T-helper 2 cell treated with Interferon-gamma antibody and Interleukin-4, amounts not matched to agents 5 μg/mL and 100 μg/mL, for 36 hours (primary cell): ENCODE measurements at places on chromosomes 7 and 10.

DNA sequence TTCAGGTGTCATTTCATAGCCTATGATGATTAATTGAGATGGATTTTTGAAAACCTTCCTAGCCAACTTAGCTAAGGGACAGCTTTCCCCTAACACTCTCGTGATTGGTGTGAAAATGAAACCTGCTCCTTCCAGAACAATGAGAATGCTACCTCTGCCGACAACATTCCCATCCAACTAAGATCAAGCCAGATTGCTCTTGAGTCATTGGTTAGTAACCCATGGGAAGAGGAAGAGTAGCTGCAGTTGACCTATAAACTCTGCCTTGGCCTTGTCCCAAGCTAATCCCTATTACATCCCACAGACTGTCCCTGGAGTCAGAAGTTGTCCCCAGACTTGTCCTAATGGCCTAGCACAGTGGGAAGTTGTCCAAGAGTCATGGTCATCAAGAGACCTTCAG is 80.5 kb upstream of the SVIL start:
- no peak for DNase-seq

- no peak for DNase-seq
Measured at GRCh38 chr7:158362001-158362400, 225.6 kb downstream of the PTPRN2 start.

DNA sequence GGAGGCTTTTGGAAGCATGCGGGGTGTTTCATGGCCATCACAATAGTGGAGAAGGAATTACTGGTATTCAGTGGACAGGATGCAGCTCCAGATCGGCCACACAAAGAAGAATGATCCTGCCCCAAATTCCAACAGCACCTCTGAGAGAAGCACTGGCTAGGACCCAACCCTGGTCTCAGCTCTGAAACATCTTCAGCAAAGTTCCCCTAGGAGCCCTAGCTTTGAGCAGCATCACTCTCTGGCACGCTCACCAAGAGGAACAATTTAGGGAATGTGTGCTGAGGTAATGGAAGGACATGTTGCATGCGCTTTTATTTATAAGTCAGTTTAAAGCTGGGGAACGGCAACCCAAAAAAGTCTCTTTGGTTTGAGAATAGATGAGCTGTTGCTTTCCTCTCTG is 5.5 kb upstream of the OPN1SW start:
- DNase-seq: no peak

- DNase-seq: no peak
Measured at GRCh38 chr7:19213746-19214145, 68.5 kb upstream of the FERD3L start.

DNA sequence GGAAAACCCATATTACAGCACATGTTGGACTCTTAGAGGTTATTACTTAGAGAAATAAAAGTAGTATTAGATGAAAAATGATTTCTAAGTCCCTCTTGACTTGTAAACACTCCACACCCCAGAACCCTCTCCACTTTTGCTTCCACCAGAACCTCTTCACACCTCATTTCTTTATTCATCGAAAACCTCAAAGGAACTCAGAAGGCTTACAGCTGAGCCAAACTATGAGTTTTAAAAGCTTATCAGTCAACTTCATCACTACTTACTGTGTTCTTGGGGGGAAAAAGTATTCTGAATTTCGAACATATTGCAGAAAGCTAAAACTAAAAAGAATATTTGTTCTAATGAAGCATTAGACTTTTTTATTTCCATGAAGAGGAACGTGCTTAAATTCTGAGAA is 547.8 kb upstream of the STEAP1 start:
- DNase-seq: no peak

DNA sequence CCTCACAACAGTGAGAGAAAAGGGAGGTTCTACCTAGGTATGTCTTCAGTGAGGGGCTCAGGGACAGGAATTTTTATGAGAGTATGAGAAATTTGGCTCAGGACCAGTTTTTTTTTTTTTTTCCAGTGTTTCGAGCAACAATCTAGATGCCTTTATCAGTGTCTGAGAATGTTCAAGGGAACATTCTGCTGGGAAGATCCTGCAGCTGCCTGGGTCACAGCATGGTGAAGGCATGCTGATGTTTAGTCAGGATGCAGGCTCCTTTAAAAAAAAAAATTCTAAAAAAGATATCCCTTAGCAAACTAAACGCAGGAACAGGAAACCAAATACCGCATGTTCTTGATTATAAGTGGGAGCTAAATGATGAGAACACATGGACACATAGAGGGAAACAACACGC is 31.0 kb downstream of the SBDS start:
- DNase-seq: no peak

- DNase-seq: no peak
Measured at GRCh38 chr10:113609704-113610108, 54.1 kb downstream of the NRAP start.

DNA sequence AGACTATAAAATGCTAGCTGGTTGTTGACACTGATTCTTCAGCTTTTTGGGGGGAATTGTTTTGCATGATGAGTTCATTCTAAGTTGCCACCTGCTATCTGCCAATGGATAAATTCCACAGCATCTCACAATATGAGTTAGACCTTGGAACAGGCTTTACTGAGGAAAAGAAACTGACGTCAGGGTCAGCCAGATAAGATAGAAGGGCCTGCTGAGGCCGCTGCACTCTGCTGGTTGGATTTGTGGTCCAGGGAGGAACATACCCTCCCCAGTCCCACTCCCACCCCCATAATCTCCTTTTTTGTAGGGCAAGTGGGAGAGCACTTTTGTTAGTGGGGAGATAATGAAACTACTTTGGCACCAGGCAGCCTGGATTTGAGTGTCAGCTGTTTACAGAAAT is 110.6 kb upstream of the PRR15 start:
- DNase-seq: no peak

DNA sequence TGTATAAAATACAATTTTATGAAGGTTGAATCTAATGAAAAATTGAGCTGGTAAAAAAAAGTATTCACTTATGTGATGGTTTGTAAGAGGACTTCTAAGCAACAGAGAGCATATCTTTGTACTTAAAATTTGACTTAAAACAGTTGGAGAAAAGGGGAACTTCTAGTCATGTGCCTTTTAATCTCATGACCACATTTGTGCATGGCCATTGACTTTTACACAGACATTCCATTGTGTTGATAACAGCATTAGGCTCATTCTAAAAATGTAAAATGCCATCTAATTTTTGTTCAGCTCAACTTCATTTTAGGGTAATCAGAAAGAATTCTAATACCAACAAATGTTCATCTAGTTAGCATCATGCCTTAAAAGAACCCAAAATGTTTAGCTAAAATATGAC is 119.9 kb downstream of the HPSE2 start:
- DNase-seq: no peak

- peak; percentile 23 for DNase-seq
Measured at GRCh38 chr7:99141841-99142726, 1.8 kb downstream of the SMURF1 start.

DNA sequence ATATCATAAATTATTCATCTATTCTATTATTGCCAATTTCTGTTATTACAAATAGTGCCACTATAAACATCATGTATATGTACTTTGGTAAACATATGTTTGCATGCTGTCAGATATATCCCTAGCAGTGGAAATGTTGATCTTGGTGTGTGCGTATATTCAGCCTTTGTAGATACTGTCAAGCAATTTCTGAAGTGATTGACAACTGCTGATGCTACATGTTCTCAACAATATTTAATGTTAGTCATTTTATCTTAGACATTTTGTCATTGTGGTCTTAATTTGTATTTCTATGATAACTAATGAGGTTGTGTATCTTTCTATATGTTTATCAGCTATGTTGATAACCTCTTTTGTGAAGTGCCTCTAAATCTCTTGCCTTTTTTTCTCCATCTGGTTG is 186.5 kb upstream of the NRG3 start:
- DNase-seq: no peak

GRCh38 chr10:128092454-128092853 is 33.8 kb downstream of the MKI67 start:
- no peak for DNase-seq

- no peak for DNase-seq
Measured at GRCh38 chr10:21518641-21519396, 6.7 kb downstream of the SKIDA1 start.

DNA sequence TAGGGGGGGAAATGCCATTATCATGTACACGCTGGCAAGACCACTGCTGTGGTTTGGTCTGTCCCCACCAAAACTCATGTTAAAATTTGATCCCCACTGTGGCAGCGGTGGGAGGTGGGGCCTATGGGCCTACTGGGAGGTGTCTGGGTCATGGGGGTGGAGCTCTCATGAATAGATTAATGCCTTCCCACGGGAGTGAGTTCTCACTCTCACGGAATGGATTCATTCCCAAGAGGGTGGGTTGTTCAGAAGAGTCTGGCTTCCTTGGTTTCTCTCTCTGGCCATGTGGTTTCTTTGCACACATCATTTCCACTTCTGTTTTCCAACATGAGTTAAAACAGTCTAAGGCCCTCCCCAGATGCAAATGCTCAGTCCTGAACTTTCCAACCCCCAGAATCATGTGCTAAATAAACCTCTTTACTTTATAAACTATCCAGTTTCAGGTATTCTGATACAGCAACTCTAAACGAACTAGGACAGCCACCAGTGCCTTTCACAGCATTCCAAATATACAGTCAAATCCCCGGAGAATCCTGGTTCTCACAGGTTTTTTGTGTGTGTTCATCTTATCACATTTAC is 44.3 kb downstream of the SMURF1 start:
- DNase-seq: no peak

GRCh38 chr7:23469150-23469960 is 936 bp downstream of the IGF2BP3 start:
- peak; percentile 50 for DNase-seq

DNA sequence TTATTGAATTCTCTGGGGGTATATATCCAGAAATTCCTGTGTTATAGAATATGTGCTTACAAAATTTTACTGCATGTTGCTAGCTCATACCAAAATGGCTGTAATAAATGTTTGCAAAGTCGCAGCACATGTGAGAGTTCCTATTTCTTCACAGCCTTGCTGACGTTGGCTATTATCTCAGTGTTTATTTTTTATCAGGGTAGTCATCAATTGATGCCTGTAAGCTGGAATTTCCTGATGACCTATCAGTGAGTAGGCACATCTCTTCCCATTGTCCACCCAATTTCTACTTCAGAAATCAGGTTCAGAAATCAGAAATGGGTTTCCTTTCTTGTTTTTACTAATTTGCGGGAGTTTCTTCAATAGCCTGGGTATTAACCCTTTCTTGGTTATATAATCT is 268.1 kb upstream of the FZD8 start:
- no peak for DNase-seq

- DNase-seq: no peak
Measured at GRCh38 chr10:627032-627992, 62.2 kb downstream of the DIP2C start.

GRCh38 chr7:149635561-149636329 is 137.6 kb downstream of the ZNF467 start:
- no peak for DNase-seq

DNA sequence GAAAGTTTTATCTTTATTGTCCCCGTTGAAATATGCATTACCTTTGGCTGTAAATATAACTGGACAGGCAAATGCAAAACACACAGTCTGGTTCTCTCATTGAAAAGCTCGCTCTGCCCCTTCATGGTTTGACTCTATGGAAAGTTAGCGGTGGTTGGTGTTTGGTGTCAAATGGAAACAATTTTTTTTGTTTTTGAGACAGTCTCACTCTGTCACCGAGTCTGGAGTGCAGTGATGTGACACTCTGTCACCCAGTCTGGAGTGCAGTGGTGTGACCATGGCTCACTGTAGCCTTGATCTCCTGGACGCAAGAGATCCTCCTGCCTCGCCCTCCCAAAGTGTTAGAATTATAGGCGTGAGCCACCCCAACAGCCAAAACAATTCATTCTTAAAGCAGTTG is 149.7 kb downstream of the LRRC4 start:
- DNase-seq: no peak

DNA sequence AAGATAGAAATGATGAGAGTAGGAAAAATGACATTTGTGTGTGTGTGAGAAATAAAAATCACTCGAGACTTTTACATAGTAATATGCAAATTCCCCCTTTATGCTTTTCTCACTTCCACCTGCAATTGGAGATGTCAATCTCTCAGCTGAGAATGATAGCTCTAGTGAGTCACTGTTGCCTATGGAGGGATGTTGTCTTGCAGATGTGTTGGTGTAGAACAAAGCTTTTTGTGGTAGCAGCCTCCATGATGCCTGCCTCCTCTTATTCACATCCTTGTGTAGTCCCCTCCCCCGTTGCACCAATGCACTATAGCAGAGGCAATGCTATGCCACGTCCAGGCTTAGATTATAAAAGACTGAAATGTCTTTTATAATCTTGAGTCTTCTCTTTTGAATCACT is 33.8 kb downstream of the SPAG6 start:
- DNase-seq: peak; percentile 75

- no peak for DNase-seq
Measured at GRCh38 chr7:100489824-100490223, 6.1 kb downstream of the NYAP1 start.

- no peak for DNase-seq
Measured at GRCh38 chr10:6240254-6240653, 37.5 kb downstream of the PFKFB3 start.

DNA sequence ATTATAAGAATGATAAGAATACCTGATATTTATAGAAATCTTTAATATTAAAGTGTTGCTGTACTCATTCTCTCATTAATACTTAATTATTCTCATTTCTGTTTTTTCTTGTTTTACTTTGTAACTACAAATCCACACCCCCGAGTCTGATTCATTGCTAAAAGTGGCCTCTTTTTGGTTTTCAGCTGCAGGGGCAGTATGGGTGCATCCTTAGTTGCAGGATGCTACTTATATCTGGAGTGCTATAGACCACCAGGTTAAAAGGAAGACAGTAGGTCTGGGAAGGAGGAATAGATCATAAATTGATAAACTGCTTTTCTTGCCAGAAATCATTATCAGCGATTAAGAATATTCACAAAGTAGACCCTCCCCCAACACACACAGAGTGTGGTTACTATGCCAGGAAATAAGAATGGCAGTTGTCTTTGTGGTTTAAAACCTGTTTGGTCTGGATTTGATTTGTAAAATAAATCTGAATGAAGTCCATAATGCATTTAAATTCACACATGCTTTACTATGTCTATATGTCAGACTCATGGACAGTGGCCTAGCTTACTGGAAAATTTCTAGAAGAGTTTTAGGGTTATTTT is 96.5 kb downstream of the NRF1 start:
- no peak for DNase-seq

GRCh38 chr7:105829681-105830322 is 46.6 kb downstream of the ATXN7L1 start:
- DNase-seq: no peak

- DNase-seq: no peak
Measured at GRCh38 chr7:80277434-80278427, 143.1 kb downstream of the GNAI1 start.

- no peak for DNase-seq
Measured at GRCh38 chr7:32001948-32002347, 68.3 kb downstream of the PDE1C start.

DNA sequence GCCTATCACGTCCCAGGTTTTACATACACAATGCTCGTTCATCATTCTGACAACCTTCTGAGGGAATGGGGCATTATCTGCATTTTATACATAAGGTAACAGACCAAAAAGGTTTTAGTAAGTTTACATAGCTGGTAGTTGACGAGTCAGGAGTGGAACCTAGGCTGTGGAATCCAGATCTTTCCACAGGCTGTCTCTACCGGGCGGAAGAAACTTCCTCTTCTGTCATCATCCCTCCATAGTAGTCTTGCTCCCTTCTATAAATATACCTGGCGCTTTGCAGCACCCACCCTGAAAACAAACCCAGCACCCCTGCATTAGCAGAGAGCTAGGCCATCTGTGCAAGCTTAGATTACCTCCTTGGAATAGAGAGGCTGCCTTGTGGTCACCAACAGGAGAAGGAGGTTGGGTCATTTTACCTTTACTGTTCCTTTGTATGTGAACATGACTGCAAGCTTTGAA is 1.3 kb downstream of the TSPAN13 start:
- no peak for DNase-seq

- DNase-seq: no peak
Measured at GRCh38 chr10:11677480-11677879, 64.7 kb upstream of the ECHDC3 start.
